ENCODE measurements at places on chromosomes 5 and 9.

- DNase-seq: no peak
These were observed 667 bp downstream of the FBXO10 start for GRCh38 chr9:37575511-37575914.

- DNase-seq: no peak
These were observed 153.8 kb upstream of the PHYKPL start for GRCh38 chr5:178386336-178386931.

- DNase-seq: no peak
These were observed 63.8 kb downstream of the SMIM15 start for GRCh38 chr5:61098251-61098995.

DNA sequence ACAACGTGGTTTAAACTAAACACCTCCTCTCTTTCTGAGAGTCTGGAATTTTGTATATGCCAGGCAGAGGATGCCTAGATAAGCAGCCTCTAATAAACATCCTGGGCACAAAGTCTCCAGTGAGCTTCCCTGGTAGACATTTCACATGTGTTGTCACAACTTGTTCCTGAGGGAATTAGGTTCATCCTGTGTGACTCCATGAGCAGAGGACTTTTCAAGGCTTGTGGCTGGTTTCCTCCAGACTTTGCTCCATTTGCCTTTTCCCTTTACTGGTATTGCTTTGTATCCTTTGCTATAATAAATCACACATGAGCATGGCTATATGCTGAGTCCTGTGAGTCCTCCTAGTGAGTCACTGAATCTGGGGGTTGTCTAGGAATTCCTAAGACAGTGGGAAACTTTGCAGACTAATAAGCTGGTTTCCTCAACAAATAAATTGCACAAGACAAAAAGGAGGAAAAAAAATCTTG is 77.4 kb downstream of the NR2F1-AS1 start:
- DNase-seq: no peak

DNA sequence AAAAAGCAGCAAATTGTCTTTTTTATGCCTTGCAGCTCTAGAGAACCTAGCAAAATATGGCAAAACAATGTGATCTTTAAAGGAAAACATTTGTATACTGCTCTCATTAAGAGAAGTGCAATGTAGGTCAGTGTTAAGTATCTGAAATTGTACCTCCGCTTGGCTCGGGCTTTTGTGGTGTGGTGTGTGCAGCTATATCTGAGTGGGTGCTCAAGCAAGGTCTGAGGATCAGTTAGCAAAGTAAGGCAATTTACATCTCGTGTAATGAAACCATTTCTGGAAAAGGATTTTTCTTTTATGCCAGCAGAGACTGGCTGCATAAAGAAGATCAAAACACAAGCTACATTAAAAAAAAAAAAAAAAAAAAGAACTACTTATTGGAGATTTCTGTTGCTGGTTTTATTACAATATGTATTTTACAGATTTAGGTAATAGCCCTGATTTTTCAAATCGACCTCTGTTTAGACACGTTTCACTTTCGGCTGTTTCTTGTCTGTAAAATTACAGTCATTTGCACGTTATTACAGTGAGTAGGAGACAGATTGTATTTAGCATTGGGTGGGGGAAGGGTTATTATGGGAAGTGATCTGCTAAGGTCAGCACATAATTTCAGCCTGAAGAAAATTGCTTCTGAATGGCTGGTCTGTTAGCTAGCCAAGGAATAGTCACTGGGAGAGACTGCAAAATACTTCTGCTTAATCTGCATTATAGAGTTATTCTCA is 7.9 kb upstream of the ZNF608 start:
- DNase-seq: peak; percentile 62

- DNase-seq: peak; percentile 8
These were observed 382.3 kb upstream of the SLC30A5 start for GRCh38 chr5:68711293-68712200.

DNA sequence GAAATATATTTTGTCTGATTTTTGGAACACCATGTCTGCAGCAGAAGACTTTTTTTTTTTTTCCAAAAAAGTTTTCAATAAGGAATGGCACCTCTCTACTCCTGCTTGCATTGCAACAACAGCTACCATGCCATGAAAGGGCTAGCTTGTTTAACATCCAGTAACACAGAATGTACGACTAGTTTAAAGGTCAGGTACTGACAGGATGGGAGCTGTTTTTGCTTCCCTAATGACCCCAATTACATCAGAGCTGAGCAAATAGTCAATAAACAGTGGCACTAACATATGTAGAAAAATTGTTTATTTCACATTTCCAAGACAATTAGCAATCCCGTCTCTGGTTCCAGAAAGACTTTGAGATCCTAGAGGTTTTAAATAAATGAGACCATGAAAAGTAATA is 693.8 kb downstream of the NR2F1-AS1 start:
- DNase-seq: no peak

GRCh38 chr9:8652255-8652654 is 852.7 kb upstream of the DMAC1 start:
- DNase-seq: no peak

DNA sequence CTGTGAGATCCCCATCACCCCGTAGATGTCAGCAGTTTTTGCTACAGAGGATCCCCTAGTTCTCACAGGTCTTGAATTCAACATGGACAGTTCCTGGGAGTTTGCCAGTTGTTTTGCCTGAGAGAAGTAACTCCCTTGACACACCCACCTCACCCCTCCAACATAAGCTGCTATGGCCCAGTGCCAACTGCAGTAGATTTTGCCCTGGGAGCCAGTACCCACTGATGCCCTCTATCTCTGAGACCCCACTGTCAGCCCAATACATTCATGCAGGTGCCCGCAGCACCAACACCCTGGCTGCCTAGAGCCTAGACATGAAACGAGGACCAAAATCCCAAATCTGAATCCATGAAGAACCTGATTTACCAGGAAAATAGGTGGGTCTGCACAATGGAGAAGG is 583.9 kb upstream of the CTNND2 start:
- no peak for DNase-seq

Measured in NCI-H1436 (cell line).